DMS153 (cell line): ENCODE measurements at places on chromosomes 6 and 20.

DNA sequence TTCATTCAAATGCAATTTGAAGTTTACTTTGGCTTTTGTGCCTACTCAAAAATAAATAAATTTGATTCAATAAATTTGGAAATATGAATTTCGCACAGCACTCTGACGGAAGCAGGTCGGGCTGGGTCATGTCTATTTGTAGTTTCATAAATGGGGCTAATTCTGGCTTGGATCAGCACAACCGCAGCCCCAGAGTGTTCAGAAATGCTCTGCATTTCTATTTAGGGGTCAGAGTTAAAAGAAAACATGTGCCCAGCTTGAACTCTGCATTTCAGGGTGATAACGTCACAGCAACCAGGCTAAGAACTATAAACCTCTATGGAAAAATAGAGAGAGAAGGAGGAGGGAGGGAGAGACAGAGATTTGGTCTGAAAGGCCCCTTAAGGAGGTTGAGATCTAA is 480.9 kb upstream of the NOX3 start:
- DNase-seq, result no peak

- no peak for DNase-seq
Measured at GRCh38 chr6:98576791-98577190, 257.6 kb upstream of the POU3F2 start.

DNA sequence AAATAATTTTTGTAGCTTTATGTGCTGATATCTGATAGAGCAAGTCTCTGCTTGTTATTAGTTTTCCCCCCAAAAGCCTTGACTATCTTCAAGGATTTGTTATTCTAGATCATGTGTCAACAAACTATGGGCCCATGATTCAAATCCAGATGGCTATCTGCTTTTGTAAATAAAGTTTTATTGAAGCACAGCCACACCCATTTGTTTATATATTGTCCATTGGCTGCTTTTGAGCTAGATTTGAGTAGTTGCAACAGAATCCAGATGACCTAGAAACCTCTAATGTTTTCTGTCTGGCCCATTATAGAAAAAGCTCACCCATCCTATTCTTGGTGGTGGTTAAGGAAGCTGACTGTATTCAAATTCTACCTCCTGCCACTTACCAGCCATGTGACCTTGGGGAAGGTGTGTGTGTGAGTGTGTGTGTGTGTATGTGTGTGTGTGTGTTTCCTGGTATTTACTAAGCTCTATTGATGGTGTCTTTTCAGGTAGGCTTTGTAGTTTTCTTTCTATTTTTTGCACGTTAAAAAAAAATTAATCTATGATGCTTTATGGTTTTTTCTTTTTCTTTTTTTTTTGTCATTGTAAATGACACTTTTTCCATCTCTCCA is 1.3 kb upstream of the GTSF1L start:
- peak; percentile 37 for DNase-seq

- DNase-seq, result no peak
Measured at GRCh38 chr6:30490026-30490876, 942 bp downstream of the HLA-E start.

DNA sequence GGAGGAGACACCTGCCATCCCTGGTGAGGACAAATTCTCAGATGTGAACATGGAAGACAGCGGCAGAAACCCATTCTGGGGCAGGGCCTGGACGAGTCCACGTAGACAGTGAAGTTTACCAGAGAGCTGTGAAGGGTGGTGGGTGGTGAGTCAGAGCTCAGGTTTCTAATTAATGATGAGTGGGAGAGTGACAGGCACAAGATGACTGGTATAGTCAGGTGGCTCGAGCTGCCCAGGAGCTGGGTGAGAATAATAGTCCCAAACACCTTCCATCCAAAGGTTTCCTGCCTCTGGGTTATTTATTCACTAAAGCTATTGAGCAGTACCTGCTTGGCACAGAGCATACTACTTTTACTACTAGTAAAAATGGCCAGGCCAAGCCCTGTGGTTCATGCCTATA is 6.0 kb downstream of the TLDC2 start:
- no peak for DNase-seq

- DNase-seq, result peak; percentile 98
Measured at GRCh38 chr20:50731055-50731929, at the start of gene PARD6B. TSS of gene PARD6B (plus strand) at chr20:50731580. CDS start at chr20:50731787, 207 bp downstream.

GRCh38 chr6:35317483-35318195 is 20.0 kb downstream of the DEF6 start:
- no peak for DNase-seq

GRCh38 chr6:56231827-56232226 is 15.6 kb downstream of the COL21A1 start:
- DNase-seq, result no peak
